ENCODE measurements at places on chromosomes 7 and 10.
A peak's percentile ranks its signal among the peaks of the same experiment; 100 is the strongest.

GRCh38 chr7:47186316-47186715 lies 395.6 kb downstream of the TNS3 start:
- DNase-seq, result no peak

- no peak for DNase-seq
Measured at GRCh38 chr7:47415318-47416212, 166.3 kb downstream of the TNS3 start.

DNA sequence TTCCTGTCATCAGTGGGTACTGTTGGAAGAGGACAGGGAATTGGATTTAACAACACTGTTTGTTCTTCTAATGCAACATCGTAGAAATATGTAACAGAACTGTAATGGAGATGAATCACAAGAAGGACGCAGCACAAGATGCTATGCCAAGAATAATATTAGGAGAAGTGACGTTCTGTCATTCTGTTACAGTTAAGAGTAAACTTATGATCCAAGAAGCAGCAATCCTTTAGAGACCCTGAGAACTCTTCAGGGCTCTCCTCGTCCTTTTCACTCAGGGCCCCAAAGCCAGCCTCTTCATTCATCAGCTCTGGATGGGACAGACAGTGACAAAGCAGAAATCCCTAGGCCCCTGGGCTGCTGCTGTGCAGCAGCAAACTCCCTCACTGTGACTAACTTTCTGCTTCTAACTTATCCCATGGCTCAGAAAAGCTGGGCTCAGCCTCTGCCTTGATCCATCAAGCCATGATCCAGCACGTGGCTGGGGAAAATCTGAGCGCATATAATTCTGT lies 8.7 kb upstream of the IL6 start:
- peak; percentile 72 for DNase-seq

GRCh38 chr7:151382079-151382885 lies 27.6 kb downstream of the WDR86 start:
- no peak for DNase-seq

- DNase-seq, result no peak
Measured at GRCh38 chr10:107708981-107709380, 544.5 kb upstream of the SORCS1 start.

GRCh38 chr7:81676813-81677212 lies 93.0 kb downstream of the HGF start:
- DNase-seq, result peak; percentile 16

GRCh38 chr10:26983156-26983555 lies 117.1 kb downstream of the ANKRD26 start:
- DNase-seq, result no peak

- no peak for DNase-seq
Measured at GRCh38 chr7:47194516-47195057, 387.3 kb downstream of the TNS3 start.

GRCh38 chr10:115861864-115862263 lies 411.1 kb downstream of the GFRA1 start:
- peak; percentile 57 for DNase-seq

DNA sequence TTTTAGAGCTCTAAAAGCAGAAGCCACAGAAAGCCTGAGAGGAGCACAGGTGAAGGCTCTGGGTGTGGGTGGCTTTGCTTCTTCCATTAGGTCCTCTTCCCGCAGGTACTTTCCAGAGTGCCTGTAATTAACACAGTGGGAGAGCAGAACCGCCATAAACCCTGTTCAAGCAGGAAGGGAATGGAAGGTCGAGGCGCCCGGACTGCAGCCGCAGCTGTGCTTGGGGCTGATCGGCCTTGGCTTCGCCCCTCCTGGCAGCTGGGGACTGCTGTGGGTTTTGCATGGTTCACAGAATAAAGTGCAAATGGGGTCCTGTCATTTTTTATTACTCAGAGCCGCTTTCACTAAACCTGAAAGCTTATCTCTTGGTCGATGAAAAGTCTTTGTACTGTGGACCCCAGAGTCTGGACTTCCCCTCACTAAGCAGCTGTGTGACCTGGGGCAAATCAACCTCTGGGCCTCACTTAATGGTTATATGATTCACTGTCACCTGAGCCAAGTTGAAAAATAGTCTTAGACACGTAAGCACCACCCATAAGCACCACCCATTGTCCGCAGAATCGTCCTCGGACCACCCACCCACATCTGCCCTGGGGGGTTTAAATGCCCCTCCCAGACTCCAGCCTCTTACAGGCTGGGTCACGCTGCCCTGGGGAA lies 100.9 kb downstream of the XRCC2 start:
- no peak for DNase-seq

DNA sequence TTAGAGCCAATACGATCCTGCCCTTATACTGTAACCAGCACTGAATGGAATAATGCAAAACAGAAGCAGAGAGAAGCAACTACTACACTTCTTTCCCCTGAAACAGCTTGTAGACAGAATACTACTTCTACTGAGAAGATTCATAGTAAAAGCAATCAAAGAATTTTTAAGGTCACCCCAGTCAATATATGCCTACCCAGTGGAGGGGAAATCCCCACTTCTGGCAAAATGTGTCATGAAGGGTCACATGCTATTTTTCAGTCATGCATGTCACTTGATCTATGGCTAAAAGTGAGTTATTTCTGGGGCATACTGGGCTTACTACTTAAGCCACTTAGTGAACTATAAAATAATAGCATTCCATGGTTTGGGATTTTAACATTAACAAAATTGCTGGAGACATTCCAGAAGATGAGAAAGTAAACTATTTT lies 25.6 kb downstream of the IRF5 start:
- DNase-seq, result no peak

DNA sequence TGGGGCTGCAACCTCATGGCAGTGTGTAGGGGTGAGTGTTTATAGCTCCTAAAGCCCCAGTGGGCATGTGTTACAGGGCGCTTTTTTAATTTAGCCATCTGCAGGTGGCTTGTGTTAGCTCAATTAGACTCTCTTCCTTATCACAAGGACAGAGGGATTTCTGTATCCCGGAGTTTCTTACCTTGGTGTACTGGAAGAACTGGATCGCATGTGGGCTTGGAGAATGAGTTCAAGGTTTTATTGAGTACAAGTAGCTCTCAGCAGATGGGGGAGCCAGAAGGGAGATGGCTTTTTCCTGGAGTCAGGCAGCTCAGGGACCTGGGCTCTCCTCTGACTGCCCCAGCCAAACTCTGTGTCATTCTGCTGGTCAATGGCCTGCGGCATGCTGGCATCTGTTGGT lies 153.5 kb upstream of the C7orf33 start:
- DNase-seq, result no peak

- no peak for DNase-seq
Measured at GRCh38 chr7:71479231-71479630, 347.3 kb downstream of the GALNT17 start.

DNA sequence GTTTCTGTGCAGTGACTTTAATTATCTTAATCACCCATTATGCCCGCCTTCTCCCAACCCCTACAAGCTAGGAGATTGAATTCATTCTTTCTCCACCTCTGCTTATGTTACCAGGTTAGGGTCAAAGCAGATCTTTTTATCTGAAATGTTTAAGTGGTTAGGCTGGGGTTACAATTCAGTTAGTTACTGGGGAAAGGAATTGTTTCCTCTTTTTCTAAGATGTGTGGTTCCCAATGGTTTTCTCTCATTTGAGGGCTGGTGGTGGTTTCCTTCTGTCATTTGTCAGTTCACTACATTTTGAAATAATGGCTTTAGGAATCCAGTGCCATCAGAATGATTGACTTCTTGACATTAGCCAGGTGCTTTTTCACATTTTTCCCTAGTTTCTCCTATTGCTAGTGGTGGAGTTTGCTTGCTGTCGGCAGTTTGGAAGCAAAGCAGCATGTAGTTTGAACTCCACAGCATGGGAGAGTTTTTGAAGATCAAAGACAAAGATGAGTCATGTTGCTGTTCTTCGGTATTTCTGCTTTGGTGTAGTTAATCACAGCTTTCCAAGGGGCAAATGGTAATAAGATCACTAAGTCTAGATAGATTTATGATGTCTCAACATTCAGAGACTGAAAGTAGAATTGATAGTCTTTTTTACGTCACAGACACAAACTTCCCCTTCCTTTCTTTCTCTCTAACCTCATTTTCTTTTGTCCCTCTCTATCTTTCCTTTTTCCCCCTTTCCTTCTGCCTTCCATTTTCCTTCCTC lies 168.2 kb downstream of the SND1 start:
- peak; percentile 59 for DNase-seq

DNA sequence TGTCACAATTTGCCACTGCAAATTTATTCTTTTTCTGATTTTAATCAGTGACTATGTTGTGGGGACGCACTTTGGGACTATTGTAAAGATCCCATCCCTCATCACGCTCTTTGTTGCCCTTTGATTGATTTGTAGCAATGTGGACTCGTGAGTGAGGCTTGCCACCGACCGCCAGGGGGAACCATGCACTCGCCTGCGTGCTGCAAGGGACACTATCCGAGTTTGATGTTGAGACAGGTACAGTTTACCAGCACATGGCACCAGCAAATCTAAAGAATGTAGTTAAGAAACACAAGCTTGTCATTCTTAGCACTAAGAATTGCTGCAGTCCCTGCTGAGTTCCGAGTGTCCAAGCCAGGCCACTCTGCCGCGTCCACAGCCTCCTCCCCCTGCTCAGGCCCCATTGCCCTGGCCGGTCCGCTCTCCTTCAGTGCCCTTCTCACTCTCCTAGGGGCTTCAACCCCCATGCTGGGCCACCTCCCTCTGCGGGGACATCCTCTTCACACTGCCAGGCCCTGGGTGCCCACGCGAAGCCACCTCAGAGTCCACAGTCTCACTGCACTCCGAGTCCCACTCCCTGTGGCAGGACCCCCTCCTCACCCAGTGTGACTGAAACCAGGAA lies 2.0 kb upstream of the SFTPA2 start:
- peak; percentile 78 for DNase-seq

GRCh38 chr10:130456616-130457015 lies 320.4 kb downstream of the GLRX3 start:
- no peak for DNase-seq

DNA sequence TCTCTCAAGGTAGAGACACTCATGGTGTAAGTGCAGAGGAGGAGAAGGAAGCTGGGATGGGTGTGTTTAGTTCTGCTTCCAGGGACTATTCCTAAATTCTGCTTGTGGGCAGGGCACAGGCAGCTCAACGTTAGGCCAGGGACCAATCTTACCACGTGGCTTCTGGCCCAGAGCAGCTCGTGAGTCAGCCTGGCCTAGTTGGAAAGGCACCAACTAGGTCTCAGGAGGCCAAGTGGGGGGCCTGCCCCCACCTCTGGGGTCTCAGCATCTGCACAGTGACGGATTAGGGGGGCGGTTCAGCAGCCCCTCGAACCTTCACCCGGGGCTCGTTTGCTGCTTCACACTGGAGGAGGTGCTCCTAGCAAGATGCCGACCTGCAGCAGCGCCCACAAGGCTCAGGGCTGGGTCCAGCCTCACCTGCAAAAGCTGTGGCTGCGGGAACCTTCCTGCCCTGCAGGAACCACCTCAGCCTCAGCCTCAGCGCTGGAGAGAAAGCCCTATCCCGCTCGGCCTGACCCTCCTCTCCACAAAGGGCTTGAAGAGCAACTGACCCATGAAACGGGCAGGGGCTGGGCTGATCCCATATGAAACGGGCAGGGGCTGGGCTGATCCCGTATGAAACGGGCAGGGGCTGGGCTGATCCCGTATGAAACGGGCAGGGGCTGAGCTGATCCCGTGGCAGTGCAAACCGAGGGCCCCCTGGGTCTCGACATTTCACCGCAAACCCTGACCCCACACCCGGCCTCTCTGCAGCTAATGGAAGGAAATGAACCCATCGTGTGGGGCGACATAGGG lies 447.4 kb downstream of the DNAJB6 start:
- no peak for DNase-seq

- no peak for DNase-seq
Measured at GRCh38 chr10:26829810-26830515, 30.8 kb downstream of the ABI1 start.

GRCh38 chr10:34195364-34196057 lies 619.6 kb downstream of the PARD3 start:
- DNase-seq, result no peak

DNA sequence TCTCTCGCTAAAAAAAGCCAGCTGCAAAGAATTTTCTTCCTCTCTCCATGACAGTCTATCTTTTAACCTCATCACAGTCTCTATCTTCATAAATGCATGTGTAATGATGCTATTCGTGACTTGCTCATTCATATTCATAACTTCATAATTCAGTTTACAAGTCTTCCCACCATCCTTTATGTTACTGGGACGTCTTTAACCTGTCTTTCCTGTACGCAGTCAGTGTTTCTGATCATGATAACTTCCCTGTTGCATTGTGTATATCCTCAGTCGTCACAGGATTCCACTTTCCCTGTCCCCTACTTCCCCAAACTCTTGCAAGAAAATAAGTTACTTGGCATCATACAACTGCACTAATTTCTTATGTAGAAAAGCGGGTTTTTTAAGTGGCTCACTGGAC lies 165.6 kb upstream of the ASAH2 start:
- DNase-seq, result no peak

GRCh38 chr10:73359492-73359891 lies 828 bp upstream of the CFAP70 start:
- no peak for DNase-seq

- peak; percentile 70 for DNase-seq
Measured at GRCh38 chr10:98295907-98296306, 27.9 kb upstream of the LOXL4 start.

DNA sequence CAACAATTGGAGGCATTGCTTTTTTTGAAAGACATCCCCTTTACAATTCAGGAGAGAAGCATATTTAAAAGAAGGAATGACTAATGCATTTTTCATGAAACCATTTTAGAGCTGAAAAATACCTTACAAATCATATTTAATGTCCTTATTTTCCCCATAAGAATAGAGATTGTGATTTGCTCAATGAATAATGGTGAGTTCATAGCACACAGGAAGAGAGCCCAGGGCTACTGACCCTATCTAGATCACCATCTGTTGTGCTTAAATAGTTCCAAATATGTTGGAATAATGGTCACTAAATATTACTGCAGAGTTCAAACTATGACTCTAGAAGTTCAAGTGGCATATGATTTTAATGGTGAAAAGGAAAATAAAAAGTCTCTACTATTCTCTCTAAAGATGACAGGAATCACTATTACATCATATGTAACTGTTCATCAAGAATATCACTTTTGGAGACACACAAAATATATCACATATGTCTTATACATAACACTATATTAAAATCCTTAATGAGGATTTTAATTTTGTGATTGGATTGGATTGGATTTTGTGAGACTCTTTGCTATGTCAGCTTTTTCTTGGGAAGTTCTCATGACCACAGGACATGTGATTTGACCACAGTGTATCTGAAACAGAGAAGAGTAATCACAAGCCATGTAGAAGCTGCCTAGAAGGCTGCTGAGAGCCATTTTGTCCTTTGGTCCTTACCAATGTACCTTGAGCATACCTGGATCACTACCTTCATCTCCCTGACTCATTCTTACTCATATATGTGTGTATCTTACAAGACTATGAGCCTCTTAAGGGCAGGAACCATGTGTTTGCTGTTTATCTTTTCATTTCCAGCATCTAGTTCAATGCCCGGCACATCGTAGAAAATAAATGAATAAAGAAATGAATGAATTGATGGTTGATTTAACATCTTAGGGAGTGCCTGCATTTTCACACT lies 26.4 kb downstream of the SLC16A9 start:
- no peak for DNase-seq
